ENCODE measurements at places on chromosomes 1 and 21.

GRCh38 chr1:246566813-246567645, 773 bp downstream of the CNST start:
- DNase-seq, result no peak

DNA sequence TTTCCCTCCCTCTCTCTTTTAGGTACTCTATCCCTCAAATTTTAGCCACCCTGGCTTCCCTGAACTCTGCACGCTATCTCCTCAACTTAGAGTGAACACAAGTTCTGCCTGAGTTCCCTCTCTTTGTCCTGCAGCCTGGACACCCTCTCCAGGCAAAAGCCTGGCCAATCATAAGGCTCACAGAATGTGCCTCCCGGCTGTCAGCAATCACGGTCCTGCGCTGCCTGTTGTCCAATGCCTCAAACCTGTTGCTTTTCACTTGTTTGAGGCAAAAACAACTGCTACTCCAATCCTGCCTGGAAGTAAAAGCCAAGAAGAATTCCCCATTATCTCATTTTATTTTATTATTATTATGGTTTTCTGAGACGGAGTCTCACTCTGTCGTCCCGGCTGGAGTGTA, 66.1 kb downstream of the LGR6 start:
- DNase-seq, result no peak

GRCh38 chr1:113388621-113389358, 1.5 kb upstream of the MAGI3 start:
- DNase-seq, result no peak

GRCh38 chr1:206833106-206833680, 32.2 kb upstream of the IL20 start:
- DNase-seq, result no peak

GRCh38 chr1:211336161-211336560, 9.5 kb downstream of the TRAF5 start:
- DNase-seq, result no peak

DNA sequence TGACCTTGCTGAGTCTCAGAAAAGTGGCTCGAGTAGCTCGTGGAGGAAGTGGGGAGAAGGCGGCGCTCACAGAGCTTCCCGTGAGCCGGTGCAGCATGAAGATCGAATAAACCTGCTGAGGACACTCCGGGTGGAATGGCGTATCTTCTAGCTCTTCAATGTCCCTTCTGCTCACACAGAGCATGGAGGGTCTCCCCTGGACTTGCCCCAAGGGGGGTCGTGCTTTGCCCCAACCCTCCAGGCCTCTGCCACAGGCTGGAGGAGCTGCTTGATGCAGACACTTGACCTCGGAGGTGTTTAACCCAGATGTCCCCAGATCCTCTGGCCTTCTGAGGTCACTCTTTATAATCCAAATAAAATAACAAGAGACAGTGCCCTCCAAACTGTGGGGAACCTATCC, 2.2 kb upstream of the KRTAP10-12 start:
- no peak for DNase-seq
